PC-3 (cell line): ENCODE measurements at places on chromosomes 13 and 19.
A peak's percentile ranks its signal among the peaks of the same experiment; 100 is the strongest.

DNA sequence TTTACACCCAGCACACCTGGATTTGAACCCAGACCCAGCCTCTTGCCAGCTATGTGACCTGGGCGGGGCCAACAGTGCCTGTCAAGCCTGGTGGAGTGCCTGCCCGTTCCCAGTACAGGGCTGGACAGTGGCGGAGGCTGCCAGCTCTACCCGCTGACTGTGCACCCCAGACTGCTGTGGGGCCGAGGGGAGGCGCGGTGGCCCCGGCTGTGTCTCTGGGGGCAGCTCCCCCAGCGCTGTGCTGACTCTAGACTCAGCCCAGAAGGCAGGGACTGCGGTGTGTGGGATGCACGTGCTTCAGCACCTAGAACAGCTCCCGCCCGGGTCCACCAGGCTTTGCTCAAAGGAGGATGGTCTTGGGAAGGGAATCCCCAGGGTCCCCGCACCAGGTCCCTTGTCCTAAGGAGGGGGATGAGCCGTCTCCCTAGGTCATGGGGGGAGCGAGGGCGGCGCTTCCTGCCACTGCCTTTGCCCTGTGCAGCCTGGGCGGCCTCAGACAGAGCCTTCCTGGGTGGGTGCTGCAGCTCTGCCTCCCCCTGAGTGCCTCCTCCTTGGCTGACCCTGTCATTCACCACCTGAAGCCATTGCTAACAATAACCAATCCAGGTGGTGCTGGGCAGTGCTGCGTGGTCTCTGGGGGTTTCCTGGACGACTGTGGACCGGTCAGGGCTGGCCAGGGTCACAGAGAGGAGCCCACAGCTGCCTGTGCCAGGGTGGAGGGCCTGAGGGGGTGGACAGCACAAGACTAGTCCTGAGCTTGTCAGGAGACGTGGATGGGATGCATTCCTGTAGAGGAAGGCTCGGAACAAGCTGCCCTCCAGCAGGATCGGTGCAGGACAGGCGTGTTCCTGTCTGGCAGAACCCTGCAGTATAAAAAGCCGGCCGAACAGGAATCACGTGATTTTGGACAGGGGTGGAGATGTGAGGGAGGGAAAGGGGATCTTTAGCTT, 18.6 kb downstream of the TMEM255B start:
- no peak for DNase-seq

- DNase-seq, result no peak
Observed at GRCh38 chr13:100890645-100891044, 216.1 kb upstream of the TMTC4 start.

DNA sequence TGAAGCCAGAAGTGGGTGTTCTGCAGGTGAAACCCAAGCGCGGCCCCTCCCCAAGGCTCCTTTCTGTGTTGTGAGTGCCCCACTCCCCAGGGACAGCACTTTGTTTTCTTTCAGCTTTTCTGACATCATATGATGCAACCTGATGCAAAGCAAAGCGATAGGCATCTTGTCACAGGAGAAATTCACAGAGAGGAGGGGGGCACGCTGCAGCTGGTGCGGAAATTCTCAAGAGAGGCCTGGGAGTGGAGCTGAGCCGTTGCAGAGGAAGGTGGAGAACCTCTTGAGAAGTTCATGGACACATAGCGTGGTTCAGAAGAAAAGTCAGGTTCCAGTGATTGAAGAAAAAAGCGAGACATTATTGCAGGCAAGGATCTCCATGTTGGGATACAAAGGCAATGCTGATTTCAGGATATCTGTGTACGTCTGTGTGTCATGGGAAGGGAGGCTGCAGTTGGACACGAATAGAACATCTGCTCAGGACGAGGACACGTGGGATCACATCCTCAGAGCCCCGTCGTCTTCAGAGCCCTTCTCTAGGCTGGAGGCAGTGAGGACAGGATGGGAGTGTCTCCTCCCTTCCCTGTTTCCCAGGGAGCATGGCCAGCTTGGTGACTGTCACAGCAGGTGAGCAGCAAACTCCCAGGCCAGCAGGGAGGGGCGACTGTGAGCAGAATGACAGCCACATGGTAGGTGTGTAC, 79.2 kb downstream of the IRS2 start:
- no peak for DNase-seq

- no peak for DNase-seq
Observed at GRCh38 chr19:17751912-17752273, 616 bp downstream of the FCHO1 start.

- peak; percentile 34 for DNase-seq
Observed at GRCh38 chr19:5988517-5989387, 10.8 kb upstream of the RANBP3 start.

GRCh38 chr13:40790154-40790616, 774 bp downstream of the SLC25A15 start:
- DNase-seq, result no peak

DNA sequence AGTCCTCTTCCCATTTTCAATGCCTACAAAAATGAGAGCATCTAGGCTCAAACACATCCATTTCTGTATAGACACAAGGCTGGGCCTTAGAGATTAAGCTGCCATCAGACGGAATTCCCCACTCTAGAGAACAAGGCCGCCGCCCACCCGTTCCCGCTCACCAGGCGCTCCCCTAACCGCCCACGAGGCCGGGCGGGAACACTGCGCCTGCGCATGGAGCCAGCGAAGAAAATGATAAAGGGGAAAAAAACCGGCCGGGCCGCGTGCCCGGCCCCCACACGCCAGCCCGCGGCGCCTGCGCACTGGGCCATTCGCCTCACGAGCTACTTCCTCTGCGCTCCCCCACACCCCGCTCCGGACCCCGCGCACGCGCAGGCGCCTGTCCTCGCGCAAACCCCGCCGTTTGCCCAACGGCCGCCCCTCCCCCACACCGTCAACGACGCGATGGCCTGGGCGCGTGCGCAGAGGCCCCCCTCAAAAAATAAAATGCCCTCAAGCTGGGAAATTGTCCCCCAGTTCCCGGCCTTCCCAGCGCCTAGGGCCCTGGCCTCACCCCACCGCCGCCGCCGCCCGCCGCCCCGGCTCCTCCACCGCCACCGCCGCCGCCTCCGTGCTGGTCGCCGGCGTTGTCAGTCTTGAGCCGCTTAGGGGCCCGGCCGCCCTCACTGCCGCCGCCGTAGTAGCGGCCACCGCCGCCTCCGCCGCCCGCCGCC, 483 bp downstream of the HNRNPL start:
- DNase-seq, result peak; percentile 94

- peak; percentile 85 for DNase-seq
Observed at GRCh38 chr19:18419195-18419698, at the start of gene SSBP4. SSBP4 (plus strand) TSS chr19:18419398; CDS start chr19:18419649, 251 bp downstream.

DNA sequence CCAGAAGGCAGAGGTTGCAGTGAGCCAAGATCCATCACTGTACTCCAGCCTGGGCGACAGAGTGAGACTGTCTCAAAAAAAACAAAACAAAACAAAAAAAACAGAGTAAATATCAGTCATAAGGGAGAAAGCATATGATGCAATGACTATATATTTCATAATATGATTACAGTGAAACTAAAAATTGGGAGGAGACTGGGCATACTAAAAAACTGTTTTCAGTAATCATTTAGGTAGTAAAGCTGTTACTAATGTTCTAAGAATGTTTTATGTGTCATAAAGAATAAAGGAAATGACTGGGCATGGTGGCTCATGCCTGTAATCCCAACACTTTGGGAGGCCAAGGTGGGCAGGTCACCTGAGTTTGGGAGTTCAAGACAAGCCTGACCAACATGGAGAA, 15.9 kb downstream of the ZNF573 start:
- peak; percentile 35 for DNase-seq

GRCh38 chr13:42876887-42877545, 95.6 kb downstream of the FAM216B start:
- DNase-seq, result peak; percentile 68

GRCh38 chr13:56166864-56167263, 973.9 kb upstream of the PRR20A start:
- DNase-seq, result no peak

DNA sequence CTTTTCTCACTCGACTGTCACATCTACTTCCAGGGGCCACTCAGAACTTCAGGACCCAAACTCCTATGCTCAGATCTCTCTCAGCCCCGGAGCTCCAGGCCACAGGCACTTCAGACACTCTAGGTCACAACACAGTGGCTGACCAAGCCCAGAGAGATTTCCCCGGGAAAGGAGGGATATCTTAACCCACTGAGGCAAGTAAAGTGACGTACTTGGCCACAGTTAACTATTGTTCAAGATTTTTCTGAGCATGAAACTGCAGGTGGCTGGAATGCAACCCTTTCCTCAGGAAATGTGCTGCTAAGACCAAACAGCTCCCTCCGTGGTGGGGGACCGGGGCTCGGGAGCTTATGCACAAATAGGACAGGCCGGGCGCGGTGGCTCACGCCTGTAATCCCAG, 23.9 kb downstream of the OPA3 start:
- no peak for DNase-seq

- no peak for DNase-seq
Observed at GRCh38 chr13:32857077-32857476, 159.1 kb upstream of the KL start.

- peak; percentile 26 for DNase-seq
Observed at GRCh38 chr19:14354445-14354844, 26.8 kb upstream of the ADGRE5 start.

- DNase-seq, result no peak
Observed at GRCh38 chr13:29959086-29959485, 108.7 kb upstream of the UBL3 start.

- no peak for DNase-seq
Observed at GRCh38 chr13:45011198-45011597, 21.9 kb downstream of the GPALPP1 start.

GRCh38 chr13:107974409-107974808, 240.9 kb downstream of the LIG4 start:
- DNase-seq, result no peak

DNA sequence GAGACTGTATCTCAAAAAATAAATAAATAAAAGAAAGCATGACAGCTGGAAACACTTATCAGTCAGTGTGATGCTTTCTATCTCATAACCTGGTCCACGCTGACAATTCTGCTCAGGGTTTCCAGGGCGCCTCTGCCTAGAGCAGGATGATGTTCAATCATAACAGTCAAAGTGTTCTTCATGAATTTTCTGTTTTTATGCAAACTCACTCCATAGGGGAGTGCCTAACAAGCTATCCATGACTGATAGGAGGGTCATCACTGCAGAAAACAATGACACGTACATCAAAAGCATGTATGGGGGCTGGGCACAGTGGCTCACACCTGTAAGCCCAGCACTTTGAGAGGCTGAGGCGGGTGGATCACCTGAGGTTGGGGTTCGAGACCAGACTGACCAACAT, 41.4 kb upstream of the ZNF83 start:
- DNase-seq, result peak; percentile 15

DNA sequence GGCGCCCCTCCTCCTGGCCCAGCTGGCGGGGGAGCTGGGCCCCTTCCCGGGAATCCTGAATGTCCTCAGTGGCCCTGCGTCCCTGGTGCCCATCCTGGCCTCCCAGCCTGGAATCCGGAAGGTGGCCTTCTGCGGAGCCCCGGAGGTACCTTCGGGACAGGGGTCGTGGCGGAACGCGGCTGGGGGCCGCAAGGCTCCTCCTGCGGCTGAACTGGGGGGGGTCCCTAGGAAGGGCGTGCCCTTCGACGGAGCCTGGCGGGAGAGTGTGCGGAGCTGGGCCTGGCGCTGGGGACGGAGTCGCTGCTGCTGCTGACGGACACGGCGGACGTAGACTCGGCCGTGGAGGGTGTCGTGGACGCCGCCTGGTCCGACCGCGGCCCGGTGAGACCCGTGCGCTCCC, 8.6 kb downstream of the ALDH16A1 start:
- no peak for DNase-seq

DNA sequence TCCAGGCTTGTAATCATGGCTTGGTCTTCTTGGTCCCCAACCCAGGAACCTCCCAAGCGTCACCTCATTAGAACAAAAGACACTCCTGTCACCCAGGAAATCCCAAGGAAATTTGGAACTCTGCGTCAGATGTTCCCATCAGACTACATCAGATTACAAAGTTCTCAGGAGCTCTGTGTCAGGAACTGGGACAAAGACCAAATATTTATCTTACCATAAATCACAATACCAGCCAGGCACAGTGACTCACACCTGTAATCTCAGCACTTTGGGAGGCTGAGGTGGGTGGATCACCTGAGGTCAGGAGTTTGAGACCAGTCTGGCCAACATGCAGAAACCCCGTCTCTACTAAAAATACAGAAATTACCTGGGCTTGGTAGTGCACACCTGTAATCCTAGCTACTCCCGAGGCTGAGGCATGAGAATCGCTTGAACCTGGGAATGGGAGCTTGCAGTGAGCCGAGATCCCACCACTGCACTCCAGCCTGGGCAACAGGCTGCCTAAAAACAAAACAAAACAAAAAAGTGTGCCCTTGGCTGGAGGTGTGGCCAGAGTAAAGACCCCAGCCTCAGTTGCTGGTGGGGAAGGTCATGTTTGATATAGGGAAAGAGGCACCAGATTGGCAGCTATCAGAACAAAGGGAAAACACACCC, 16.7 kb upstream of the CCDC124 start:
- peak; percentile 89 for DNase-seq

DNA sequence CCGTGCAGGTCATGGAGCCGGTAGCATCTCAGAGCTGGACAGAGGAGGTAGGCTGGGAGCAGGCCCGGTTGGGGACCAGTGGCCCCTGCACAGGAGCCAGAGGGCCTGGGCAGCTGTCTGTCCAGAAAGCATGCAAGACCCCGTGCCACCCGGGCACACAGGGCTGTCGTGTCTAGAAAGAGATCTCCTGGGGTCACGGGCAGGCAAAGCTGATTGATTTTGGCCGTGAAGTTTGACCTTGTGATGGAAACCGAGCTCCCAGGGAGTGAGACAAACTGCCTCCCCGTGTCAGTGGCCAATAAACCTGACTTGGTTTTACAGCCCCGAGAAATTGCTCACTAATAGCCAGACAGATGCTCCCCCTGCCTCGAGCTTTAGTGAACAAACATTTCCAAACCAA, 98.8 kb downstream of the KDM4B start:
- no peak for DNase-seq

DNA sequence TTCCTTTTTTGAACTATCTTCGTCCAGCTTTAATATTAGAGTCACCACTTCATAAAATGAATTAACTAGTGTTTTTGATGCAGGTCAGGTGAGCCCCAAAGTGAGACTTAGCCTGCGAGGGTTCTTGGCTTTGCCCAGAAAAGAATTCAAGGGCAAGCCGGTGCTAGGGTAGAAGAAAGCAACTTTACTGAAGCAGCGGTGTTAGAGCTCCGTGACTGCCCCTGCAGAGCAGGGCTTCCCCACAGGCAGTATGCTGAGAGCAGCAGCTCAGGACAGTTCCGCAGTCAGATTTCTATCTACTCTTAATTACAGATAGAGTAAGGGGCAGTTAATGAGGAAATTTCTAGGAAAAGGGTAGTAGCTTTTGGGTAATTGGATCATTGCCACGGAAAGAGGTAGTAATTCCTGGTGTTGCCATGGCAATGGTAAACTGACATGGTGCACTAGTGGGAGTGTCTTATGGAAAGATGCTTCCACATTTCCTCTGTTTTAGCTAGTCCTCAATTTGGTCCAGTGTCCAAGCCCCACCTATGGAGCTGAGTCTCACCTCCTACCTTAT, 432.2 kb upstream of the ZNF507 start:
- DNase-seq, result no peak

- no peak for DNase-seq
Observed at GRCh38 chr13:37485756-37486155, 112.8 kb downstream of the POSTN start.

- no peak for DNase-seq
Observed at GRCh38 chr19:44725684-44726083, 22.8 kb upstream of the BCL3 start.

GRCh38 chr19:14496029-14496833, at the start of gene GIPC1:
GIPC1 (minus strand) TSS chr19:14496127; CDS start chr19:14482976, 13,151 bp downstream.
- DNase-seq, result peak; percentile 99
